ENCODE measurements at places on chromosomes 7 and 10.

DNA sequence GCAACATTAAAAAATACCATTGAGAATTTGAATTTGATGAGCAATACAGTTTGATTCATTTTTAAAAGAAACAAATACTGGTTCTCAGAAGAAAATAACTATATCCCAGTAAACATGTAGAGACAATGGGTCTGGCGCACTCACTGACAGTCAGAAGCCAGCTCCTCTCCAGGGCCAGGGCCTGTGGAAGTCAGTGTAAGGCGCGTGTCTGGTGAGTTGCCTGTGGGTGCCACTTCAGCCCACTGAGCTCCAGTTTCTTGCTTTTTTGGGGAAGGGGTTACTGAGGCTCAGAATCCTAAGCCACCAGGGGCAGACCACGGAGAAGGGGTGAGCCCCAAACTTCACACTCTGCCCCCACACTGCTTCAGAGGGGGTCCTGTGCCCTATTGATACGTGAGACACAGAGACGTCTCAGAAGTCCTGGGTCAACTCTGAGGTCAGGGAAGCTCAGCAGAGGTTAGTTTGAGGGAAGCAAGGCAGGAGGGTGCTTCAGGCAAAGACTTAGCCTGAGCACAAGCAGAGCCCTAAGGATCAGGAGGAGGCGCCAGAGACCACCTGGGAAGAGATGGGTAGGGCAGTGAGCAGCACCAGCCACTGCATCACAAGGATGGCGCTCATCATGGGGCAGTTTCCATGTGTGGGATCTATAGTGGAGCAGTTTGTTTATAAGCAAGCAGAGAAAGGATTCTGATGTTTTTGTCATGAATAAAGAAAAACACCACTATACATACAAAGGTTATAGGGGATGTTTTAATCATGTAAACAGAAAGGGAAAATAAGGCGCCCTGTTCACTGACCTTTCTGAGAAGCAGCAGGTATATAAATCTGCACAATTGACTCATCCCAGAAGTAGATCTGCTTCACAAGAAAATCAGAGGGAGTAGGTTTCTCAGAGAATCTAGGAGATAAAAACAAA lies 95.7 kb downstream of the PKD1L1 start:
- DNase-seq: no peak

- no peak for DNase-seq
These were observed 110.6 kb upstream of the ASAH2 start for GRCh38 chr10:50361946-50362345.

GRCh38 chr7:1330801-1331425 lies 98.2 kb downstream of the UNCX start:
- no peak for DNase-seq

- no peak for DNase-seq
These were observed 41.1 kb upstream of the BMPR1A start for GRCh38 chr10:86715156-86715795.

DNA sequence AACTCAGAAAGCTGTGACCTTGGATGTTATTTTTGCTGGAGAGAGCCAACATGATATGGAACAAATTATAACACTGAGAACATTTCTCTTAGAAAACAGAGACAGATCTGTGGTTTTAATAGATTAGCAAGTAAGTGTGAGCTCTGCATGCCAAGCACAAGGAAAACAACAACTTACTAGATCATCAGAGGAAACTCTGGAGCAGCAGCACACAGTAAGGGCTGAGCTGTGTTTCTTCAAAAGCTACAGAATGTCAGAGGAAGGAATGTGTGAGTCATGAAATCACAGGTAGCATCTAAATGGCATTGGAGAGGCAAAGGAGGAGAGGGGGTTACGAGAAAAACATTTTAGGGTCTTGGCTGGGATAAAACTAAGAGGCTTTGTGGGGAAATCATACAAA lies 283.4 kb upstream of the FZD8 start:
- no peak for DNase-seq

DNA sequence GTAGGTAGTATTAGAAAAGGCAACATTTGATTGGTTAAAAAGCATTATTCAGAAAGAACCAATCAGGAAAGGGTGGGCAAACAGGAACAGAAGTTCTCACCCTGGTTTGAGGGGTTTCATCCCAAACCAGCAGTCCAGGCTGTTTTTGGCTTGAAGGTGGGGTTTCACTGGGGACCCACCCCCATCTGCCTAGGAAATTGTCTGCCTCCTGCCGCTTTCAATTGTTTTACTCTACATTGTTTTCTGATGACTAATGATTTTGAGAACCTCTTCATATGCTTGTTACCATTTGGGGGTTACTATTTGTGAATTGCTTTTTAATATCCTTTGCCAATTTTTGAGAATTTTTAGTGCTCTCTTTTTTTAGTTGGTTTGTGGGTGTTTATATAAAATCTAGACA lies 3.3 kb upstream of the PCBD1 start:
- no peak for DNase-seq

DNA sequence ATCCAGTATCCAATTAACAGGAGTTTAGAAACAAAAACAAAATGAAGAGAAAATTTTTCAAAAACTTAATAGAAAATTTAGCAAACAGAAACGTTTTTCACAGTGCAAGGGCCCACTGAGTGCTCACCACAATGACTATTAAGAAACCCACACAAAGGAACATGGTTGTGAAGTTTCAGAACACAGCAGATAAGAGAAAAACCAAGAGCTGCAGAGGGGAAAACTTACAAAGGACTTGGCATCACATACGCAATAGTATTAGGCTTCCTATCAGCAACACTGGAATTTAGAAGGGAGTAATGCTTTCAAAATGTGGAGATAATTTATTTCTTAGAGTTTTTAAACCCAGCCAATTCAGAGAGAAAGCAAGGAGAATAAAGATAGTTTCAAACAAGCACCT lies 1.7 kb upstream of the C7orf25 start:
- DNase-seq: no peak

GRCh38 chr7:132932296-132933071 lies 149.4 kb downstream of the CHCHD3 start:
- DNase-seq: no peak

DNA sequence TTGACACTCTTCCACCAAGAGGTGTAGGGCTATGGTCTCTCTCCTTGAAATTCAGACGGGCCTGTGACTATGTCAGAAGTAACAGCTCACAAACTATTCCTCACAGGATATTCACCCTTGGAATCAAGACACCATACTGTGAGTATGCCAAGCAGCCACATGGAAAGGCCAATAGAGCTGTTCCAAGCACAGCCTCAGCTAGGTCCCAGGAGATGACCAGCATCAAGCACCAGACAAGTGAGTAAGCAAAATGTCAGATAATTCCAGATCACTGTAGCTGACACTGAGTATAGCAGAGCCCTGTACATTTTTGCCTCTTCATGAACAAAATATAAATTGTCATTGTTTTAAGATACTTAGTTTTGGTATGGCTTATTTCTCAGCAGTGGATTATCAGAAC lies 88.1 kb upstream of the KCND2 start:
- DNase-seq: no peak

- no peak for DNase-seq
These were observed 183.2 kb upstream of the PTPRZ1 start for GRCh38 chr7:121689749-121690148.

GRCh38 chr7:6444516-6445269 lies 3.1 kb downstream of the DAGLB start:
- DNase-seq: no peak

GRCh38 chr10:24917493-24917892 lies 34.9 kb downstream of the PRTFDC1 start:
- no peak for DNase-seq

Measured in CD4-positive, alpha-beta T cell treated with Interleukin-6 for 4 hours (primary cell).